ENCODE measurements at places on chromosomes 5 and 9.
A peak's percentile ranks its signal among the peaks of the same experiment; 100 is the strongest.

GRCh38 chr5:152813526-152813925 is 408.4 kb upstream of the NMUR2 start:
- DNase-seq: no peak

- no peak for DNase-seq
Observed at GRCh38 chr5:74499256-74500050, 141.1 kb downstream of the ENC1 start.

GRCh38 chr5:134523543-134524271 is 1.8 kb upstream of the JADE2 start:
- no peak for DNase-seq

GRCh38 chr5:158521995-158522394 is 577.7 kb downstream of the EBF1 start:
- no peak for DNase-seq

- no peak for DNase-seq
Observed at GRCh38 chr9:12718482-12719026, 25.4 kb downstream of the TYRP1 start.

DNA sequence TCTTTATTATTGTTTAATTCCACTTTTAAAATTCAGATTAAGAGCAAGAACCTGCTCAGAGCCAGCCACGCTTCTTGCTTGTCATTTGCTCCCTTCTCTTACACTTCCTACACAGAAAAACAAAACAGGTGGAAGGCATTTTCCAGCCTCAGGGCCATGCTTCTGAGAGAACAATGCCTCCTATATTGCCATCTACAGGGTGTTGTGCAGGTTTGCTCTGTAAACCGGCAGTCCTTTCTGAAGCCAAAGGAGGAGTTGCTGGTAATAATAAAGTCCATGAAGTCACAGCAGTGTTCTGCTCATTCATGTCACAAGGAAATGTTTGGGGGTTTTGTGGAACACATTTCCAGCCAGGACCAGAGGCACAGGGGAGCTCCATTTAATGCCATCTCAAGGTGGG is 16.1 kb upstream of the PRLR start:
- DNase-seq: no peak

GRCh38 chr9:107630156-107630555 is 140.6 kb upstream of the KLF4 start:
- DNase-seq: no peak

GRCh38 chr5:64971513-64971912 is 202.8 kb downstream of the CWC27 start:
- DNase-seq: no peak

- DNase-seq: peak; percentile 65
Observed at GRCh38 chr5:124797665-124798087, 51.2 kb upstream of the ZNF608 start.

GRCh38 chr9:135908754-135909204 is 1.4 kb upstream of the CAMSAP1 start:
- no peak for DNase-seq

DNA sequence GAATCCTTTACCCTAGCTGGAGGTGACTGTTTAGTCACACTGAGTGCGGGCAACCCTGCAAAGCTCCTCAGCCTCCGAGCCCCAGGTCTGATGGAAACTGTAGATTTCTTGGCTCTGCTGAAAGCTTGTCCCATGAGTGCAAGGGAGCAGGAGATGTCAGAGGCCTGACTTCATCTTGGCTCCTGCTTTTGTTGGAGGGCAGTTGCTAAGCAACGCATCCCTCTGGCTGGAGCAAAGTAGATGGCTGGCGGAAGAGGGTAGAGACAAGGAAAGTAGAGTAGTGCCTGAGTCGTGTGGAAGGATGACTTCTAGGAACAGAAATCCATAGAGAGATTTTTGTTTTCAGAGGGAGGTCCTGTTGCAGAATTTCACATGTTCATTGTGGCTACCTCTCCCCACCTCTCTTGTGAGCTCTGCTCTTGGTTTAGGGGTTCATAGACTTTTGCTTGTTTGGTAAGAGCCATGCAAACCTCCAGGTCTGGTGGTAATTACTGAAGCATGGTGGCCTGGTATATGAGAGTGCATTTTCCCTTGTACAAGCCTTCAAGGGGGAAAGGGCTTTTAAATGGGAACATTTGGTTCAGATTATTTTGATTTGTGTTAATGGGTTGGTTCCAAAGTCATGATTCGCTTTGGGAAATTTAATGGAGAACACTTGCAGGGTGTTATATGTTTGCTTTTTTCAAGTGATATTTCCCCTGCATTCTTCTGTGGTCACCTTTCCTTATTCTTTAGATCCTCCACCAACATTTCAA is 71.5 kb downstream of the ARHGAP26 start:
- peak; percentile 85 for DNase-seq

- no peak for DNase-seq
Observed at GRCh38 chr5:37889612-37890317, 49.9 kb upstream of the GDNF start.

DNA sequence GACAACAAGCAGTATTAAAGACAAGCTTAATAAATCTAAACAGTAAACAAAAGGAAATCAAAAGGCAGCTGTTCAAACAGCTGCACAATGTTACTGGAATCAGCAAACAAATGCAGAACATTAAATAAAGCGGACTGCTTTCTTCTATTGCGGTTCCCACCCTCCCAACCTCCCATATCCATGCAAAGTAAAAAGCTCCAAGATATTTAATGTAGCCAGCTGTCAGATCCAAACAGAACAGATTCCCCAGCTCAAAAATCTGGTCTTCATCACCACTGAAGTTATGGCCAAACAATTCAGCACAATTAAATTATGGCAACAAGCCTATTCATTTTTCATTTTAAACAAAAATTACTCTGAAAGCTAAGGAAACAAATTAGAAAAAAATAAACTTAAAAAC is 75.9 kb downstream of the SLC38A9 start:
- no peak for DNase-seq
